RCC 7860 (cell line): ENCODE measurements at places on chromosomes 1 and 21.

GRCh38 chr21:46604329-46604974 is 430 bp downstream of the S100B start:
- no peak for DNase-seq

DNA sequence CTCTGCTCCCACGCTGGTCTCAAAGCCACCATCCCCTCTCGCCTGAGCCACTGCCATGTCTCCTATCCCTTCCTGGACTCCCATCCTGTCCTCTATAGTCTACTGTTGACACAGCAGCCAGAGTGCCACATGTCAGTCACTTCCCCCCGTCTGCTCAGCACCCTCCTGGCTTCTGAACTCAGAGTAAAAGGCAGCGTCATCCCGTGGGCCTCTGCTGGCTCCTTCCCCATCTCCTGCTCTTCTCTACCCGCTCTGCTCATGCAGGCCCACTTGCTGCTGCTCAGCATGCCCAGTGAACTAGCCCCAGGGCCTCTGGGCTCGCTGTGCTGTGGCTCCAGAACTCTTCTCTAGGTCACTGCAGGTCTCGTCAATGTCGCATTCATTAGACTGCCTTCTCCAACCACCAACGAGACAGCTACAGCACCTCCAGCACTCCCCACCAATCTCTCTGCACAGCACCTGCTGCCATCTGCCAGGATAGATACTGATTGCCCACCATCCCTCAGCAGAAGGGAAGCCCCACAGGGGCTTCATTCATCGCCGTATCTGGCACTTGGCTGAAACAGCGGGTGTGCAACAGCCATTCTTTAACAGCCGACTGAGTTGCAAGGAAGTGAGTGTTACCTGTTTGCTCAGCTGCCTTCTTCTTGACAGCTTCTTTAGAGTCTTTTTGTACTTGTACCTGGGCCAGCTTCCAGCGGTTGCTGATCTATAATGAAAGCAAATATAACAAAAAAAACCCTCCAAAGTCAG is 11.8 kb upstream of the SRM start:
- DNase-seq: no peak

DNA sequence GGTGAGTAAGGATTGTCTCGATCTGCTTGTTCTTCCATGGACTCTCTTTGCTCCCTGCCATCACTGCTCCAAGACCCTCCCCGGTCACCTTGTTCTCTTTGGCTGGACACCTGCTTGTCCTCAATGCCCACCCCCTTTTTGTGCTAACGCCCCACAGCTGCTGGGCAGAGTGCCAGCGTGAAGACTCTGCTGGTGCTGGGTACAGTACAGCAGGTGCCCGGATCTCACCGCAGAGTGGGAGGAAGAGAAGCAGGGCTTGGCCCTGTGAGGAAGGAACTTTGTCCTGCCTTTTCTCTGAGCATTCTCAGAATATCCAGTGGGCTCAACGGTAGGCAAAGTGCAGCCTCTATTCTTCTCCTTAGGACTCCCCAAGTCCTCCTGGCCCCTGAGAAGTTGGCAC is 90.1 kb downstream of the PLXNA2 start:
- no peak for DNase-seq

DNA sequence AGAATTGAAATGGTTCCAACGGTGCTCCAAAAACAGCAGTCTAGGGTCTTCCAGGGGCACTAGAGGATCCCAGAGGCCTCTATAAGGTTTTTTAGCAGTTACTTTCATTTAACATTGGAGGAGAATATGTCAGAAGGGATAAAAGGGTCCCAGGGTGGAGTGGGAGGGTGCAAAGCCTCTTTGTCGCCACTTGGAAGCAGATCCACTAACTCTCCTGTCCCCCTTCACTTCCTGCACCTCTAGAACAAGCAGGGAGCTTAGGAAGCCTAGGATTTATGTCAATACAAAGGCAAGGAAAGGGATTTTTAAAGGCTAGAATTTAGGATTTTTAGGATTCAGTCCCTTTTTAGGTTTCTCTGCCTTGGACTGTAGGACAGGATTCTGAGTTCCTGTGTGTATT is 8.3 kb downstream of the PCP4L1 start:
- no peak for DNase-seq

GRCh38 chr1:1356796-1357401 is 1.5 kb downstream of the MXRA8 start:
- DNase-seq: no peak

DNA sequence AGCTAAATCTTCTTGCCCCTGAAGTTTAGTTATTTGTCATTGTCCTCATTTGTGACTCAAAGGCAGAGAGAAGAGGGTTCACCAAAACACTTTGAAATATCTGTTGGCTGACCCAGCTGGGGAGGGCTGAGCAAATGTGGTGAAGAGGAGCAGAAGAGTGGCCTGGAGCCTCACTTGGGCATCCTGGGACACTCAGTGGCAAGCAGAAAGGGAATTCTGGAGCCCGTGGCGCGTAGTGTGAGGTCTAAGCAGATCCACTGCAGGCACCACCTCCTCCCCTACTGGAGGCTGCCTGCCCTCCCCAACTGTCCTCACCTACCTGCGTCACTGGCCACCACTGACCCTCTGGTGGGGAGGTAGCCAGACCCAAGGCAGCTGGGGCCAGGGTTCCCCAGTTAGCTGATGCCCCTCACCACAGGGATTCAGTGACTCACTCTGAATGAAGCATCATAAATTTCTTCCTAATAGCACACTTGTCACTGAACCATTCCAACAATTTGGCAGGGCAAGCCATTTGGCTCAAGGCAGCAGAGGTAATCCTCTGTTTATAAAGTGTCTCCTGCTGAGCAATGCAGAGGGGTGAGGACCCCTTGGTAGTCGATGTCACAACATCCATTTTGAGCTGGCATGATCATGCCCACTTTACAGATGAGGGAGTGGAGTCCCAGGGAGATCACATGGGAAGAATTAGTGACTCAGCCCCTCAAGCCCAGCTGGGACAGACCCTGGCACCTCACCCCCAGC is 80.3 kb downstream of the NENF start:
- DNase-seq: peak; percentile 99

DNA sequence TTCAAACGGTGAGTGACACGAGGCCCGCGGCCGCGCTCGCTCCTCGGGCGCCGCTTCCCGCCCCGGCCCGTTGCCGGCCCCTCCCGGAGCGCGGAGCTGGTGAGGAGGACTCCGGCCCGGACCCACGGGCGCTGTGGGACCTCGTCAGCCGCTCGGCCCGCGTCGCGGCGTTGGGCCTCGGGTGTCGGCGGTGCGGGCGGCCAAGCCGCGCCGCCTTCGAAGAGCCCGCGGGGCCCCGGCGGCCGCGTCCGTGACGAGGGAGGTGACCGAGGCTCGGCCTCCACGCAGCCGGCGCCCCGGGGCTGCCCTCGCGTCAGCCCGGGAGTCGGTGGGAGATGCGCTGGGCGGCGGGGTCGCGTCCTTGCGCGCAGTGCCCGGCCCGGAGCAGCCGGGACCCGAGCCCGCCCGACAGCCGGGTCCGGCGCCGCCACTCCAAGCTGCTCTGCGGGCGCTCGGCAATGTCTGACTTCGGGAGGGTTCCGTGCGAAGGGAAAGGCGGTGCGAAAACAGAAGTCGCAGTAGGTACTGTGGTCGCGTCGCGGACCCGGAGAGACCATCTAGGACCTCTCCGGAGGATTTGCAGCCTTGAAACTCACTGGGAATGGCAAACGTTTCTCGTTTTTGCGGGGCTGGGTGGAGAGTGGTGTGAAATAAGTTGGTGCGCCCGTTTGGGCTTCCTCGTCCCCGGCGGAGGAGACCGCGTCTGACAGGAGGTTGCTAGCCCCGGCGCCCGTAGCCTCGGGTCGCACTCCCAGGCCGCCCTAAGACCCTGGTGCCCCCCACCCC is 829 bp downstream of the SPEN start:
- no peak for DNase-seq

DNA sequence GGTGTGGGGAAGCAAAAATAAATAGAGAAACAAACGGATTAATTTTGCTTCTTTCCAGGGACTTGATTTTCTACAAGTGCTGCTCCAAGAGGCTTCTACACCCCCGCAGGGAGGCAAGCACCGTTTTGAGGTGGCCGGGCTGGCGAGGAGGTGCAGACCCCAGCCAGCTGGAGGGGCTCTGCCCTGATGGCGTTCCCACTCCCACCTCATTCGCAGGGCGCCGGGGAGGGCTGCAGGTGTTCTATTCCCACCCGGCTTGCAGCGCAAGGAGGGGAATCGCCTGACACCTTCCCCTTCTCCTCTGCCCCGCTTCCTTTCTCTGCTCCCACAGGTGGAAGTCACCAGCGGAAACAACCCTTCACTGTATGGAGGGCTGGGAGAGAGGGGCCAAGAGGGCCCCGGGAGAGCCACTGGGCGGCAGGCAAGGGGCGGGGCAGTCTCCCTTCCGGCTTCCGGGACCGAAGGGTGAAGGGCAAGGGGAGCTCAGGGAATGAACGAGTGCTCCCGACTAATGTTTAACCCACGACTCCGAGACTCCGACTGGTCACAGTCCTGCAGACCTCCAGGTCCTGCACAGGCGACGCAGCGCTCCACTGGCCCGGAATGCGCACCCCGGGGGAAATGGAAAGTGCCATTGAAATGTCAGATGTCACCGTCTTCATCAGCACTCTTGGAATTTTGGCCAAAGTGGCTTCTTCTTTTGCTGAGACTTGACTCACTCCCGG is 29.1 kb downstream of the TEX35 start:
- DNase-seq: peak; percentile 66

DNA sequence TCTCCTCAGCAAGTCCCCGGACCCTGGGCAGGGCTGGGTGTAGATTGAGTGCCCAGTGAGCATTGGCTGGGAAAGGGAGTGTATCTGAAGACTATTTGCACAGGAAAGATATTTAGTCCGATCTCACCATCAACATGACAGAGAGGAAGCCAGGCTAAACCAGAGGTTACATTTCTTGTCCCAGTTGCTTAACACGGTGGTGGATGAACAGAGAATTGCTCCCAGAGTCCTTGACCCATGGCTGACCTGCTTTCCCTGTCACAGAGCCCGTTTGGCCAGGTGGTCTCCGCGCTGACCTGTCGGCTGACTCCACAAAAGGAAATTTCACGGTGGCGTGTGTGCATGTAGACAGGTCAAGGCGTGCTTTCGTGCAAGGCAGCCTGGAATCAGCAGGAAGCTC is 83.5 kb downstream of the BEND5 start:
- no peak for DNase-seq

DNA sequence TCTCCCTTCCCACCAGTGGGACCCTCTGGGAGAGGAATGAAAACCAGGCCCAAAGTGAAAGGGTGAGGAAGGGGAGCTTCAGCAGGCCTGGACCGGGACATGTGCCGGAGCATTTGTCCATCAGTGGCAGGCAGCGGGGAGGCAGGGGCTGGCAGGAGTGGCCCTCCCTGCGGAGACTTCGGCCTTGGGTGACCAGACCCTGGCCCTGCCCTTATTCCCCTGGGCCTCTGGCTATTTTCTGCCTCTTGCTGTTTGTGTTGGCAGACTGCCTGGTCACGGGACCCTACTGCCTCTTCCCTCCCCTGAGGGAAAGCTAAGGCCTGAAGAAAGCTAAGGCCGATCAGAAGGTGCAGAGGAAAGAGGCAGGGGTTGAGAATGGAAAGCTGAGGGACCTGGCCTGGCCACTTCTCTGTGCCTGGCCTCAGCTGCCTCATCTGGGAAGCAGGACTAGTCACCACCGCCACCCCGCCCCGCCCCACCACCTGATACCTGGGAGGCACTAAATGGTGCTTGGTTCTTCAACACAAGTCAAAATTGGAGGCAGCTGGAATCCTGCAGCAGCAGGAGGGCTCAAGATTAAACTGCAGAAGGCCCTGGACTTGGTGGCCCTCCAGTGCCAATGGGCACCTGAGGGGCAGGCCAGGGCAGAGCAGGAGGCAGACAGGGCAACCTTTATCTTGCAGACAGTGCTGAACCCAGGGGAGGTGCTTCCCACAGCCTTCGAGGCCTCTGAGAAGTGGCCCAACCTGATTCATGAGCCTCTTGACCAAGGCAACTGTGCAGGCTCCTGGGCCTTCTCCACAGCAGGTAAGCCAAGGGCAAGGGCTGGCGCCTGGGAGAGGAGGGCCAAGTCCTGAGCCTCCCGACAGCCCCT is 7.9 kb downstream of the TINAGL1 start:
- no peak for DNase-seq

DNA sequence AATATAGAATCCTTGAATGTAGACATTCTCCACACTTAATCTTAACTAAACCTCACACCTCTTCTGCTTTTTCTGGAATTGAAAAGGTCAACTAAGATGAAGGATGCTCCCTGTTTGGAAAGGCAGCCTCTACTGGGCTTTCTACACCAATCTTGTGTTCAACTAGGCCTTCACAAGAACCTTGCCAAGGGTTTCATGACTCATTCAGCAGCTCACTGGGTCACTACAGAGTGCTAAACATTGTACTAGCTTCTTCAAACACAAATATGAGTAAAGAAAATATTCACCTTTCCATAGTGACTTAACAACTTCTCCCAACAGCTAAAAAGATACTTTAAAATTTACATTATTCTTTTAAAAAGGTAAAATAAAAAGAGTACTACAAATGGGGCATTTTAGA is 135.3 kb upstream of the PRMT6 start:
- DNase-seq: no peak

DNA sequence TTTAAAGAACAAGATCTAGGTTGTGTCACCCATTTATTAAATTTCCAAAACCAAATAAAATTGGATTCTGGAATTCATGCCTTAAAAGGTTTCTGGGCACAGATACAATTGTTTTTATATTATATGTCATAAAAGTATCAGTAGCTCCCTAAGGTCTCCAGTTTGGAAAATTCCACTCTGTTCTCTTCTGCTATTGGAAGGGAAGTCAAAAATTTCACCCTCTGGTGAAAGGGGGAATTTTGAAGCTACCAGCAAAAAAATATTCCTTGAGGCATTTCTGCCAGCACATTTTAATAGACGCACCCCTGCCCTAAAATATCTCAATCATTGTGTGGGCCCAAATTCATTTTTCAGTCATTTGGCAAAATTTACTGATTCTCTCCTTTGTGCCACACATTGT is 285.7 kb upstream of the SGIP1 start:
- no peak for DNase-seq

DNA sequence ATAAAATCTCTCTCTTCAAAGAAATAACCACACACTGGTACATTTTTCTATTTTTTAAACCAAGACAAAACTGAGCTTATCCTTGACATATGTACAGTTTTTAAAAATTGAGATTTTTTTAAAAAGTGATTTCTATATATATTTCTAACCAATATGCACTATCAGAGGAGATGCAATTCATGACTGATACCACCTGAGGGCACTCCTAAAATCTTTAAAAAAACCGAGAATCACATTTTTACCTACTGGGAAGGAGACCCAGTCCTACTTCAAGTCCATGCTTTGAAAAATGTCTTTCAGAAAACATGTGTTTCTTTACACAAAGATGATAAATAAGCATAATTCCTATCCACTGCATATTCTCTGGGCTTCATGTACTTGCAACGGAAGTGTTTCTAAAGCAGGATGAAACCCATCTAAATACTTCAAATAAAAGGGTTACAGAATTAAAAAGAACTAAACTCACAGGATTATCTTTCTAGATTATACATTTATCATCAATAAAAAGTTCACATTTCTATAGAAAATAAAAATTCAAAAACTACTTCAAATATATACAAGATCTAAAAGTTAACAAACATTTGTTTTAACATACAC is 98.6 kb downstream of the ENAH start:
- peak; percentile 27 for DNase-seq

- DNase-seq: no peak
Measured at GRCh38 chr1:43035821-43036741, 77.4 kb upstream of the SLC2A1 start.
